ENCODE measurements at places on chromosomes 6 and 20.

DNA sequence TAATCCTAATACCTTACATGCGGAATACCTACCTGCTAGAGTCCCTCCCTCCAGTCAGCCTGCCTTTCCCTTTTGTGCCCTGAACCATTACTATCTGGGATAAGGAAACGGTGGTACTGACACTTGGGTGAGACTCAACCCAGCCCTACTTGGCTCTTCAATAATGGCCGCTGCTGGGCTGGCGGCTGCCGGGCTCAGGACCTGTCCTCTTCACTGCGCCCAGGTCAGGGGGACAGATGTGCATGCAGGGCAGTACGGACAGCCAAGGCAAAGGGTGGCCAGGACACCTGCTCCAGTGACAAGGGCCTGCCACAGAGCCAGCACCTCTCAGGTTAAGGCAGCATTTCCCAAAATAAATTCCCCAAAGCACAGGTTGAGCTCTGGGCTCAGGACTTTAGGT lies 29.9 kb downstream of the UBE2V1 start:
- no peak for DNase-seq

DNA sequence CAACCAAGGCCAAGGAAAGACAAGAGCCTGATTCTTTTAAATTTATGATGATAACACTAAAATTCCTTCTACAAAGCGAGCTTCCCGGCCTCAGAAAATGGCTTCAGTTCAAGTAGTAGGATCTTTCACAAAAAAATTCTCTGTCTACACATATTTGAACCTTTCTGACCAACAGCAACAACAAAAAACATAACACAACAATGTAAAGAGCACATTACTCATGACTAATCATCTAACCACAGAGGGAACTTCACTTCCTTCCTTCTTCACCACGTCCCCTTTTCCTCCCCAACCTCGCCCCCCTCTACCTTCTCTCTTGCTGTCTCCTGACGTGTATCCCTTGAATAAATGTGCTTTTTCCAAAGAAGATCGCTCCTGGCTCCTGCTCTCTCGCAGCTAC lies 228.2 kb downstream of the MYLK4 start:
- DNase-seq: peak; percentile 61

GRCh38 chr6:166659581-166659980 lies 32.5 kb upstream of the RPS6KA2 start:
- no peak for DNase-seq

GRCh38 chr6:107489636-107490565 lies at the start of gene SOBP:
Gene SOBP (plus strand): TSS chr6:107490117. CDS start chr6:107490617, 500 bp downstream.
- peak; percentile 52 for DNase-seq

DNA sequence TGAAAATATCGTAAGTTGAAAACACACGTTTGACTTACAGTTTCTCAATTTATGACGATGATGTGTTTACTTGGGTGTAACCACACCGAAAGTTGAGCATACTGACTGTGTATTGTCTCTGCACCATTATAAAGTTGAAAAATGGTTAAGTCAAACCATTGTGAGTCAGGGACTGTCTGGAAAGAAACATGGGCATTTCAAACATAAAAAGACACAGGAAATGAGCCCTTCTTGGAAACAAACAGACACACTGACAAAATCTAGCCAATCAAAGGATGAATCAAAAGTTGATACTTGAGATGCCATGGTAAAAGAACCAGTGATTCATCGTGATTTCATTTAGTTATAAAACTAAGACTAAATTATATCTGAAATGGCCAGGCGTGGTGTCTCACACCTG lies 5.3 kb downstream of the POPDC3 start:
- DNase-seq: peak; percentile 67

GRCh38 chr20:5863040-5863833 lies 87.1 kb downstream of the TRMT6 start:
- peak; percentile 67 for DNase-seq

DNA sequence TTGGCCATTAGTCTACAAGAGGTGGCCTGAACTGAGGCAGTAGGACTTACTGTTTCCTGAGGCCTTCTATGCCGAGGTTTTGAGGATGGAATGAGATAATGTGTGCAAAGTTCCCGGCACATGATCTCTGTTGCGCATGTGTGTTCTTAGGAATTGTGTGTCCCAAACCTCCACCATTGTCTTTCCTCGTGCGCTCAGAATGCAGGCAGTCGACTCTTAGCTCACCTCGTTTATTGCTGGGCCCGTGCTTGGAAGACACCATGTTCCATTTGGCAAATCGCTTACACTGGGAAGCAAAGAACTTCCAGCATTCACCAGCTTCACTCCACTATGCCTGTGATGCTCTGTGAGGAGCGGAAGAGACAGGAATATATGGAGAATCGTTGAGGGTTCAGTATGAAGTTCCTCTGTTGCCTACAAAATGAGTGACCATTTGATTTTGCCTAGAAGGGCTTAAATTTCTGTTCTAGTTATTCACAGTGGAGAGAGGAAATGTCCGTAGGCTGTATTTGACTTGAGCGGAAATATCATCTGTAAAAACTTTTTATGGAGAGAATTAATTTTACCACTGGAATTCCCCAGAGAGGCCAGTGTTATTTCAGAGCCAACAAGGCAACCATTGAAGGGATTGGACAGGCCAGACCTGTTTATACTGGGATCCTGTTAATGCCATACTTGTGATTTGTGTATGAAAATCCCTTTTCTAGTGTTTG lies 75.7 kb upstream of the CLDN20 start:
- peak; percentile 79 for DNase-seq

DNA sequence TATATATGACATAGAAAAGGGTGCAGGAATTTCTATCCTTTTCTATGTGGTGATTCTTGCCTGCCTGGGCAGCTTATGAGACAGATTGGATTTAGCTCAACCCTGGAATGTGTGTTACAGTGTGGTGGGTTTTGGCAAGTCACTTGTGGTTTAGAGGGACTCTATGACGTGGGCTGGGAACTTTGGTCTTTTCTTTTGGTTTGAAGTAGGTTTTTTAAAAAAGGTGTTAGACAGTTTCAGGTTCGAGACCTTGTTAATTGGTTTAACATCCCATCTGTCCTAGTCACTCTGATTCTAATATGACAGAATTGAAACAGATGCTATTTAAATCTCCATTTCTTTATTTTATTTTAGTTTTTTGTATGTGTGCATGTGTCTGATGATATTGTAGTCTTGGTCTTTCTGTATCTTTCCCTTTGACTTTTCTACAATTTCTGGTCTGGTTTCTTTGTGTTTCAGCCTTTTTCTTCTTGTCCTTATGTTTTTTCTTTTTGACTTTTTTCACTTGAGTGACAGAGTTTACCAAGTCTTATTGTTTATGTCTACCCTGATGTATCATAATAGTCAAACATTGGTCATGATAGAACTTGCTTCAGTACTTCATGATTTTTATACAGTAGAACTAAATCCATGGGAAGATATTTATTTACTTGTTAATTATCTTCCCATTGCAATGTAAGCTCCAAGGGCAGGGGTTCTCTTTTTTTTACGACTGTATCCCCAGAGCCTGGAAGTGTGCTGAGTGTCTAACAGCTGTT lies 174.3 kb downstream of the CDKAL1 start:
- no peak for DNase-seq

Measured in EL (cell line).